ENCODE measurements at places on chromosomes 12 and 14.
A peak's percentile ranks its signal among the peaks of the same experiment; 100 is the strongest.

DNA sequence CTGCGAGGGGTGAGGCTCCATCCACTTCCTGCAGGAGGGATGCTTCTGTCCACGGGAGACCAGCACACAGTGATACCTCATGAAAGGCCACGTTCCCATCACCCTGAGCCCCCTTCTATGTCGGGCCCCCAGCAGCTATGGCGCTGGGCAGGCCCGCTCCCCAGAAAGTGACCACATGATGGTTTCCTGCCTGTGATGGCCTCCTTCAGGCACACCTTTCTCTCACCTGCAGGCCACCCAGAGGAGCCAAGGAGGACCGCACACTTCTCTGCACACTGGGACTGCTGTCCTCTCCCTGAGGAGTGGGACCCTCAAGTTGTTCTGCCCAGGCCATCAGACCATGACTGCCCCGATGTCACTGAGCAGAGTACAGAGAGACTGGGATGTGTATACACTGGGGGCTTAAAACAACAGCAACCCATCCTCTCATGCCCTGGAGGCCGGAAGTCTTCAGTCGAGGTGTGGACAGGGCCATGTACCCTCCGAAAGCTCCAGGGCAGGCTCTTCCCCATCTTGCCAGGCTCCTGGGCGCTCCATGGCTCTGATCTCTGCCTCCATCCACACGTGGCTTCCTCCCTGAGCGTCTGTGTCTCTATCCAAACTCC lies 158.9 kb downstream of the PIWIL1 start:
- DNase-seq = no peak

DNA sequence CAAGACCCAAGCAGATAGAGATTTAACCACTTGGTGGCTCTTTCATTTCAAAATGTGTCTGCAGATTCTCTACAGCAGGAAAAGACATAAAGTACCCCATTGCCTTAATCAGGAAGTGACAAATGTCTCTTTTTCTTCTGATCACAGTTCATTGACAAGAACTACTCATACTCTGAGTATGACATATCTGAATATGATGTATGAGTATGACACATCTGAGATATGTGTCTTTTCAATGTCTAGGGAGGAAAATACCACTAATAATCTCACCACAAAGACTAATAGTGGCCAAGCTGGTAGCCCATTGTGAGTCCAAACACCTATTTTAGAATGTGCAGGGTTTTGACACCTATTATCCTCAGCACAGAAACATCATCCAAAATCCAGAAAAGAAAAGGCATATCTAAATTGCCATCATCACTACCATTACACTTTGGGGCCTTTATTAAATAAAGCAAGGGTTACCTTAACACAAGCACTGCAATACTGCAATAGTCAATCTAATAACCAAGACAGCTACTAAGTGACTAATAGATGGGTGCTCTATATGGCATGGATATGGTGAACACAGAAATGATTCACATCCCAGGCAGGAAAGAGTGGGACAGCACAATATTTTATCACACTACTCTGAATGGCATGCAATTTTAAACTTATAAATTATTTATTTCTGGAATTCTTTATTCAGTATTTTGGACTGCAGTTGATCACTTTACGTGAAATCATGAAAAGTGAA lies 243.7 kb upstream of the FAR2 start:
- DNase-seq = no peak

- DNase-seq = no peak
Measured at GRCh38 chr12:117031843-117032592, 67.2 kb downstream of the TESC start.

- DNase-seq = no peak
Measured at GRCh38 chr12:5872745-5873144, 72.3 kb downstream of the ANO2 start.

- no peak for DNase-seq
Measured at GRCh38 chr12:87059231-87059630, 803.0 kb upstream of the MGAT4C start.

- DNase-seq = peak; percentile 49
Measured at GRCh38 chr14:60485598-60486251, at the start of gene C14orf39. Gene C14orf39 (minus strand): TSS chr14:60486063. CDS start chr14:60485078, 985 bp downstream.

DNA sequence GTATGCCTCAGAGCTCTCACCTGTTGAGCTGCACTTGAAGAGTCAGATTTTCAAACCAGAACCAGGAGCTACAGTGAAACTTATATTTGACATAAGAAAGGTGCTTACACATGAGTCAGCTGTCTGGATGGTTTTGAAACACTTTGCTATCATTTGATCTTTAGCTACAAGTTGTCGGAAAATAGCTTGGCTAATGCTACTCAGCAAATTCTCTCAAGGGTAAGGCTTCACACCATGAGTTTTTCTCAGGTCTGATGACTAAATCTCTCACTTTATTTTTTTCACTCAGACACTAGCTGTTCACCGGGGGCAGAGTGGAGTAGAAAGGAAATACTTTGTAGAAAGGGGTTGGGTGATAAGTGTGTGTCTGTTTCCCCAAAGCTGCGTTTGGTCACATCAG lies 171.8 kb downstream of the FLRT2 start:
- no peak for DNase-seq

GRCh38 chr14:33484264-33484663 lies 466.6 kb downstream of the EGLN3 start:
- DNase-seq = no peak

- peak; percentile 6 for DNase-seq
Measured at GRCh38 chr12:48788854-48789775, at the start of gene ADCY6. Gene ADCY6 (minus strand): TSS chr12:48789089. CDS start chr12:48783434, 5,655 bp downstream.

GRCh38 chr12:56723889-56724700 lies 1.0 kb downstream of the NACA start:
- no peak for DNase-seq

- peak; percentile 1 for DNase-seq
Measured at GRCh38 chr12:46983959-46984841, 95.2 kb upstream of the PCED1B start.

- DNase-seq = peak; percentile 94
Measured at GRCh38 chr12:51419425-51420193, 5.0 kb upstream of the SLC4A8 start.

- no peak for DNase-seq
Measured at GRCh38 chr14:47389535-47389934, 285.9 kb downstream of the MDGA2 start.

- DNase-seq = no peak
Measured at GRCh38 chr14:42565556-42565955, 958.9 kb downstream of the LRFN5 start.

GRCh38 chr12:129378496-129378895 lies 525.2 kb downstream of the GLT1D1 start:
- no peak for DNase-seq

DNA sequence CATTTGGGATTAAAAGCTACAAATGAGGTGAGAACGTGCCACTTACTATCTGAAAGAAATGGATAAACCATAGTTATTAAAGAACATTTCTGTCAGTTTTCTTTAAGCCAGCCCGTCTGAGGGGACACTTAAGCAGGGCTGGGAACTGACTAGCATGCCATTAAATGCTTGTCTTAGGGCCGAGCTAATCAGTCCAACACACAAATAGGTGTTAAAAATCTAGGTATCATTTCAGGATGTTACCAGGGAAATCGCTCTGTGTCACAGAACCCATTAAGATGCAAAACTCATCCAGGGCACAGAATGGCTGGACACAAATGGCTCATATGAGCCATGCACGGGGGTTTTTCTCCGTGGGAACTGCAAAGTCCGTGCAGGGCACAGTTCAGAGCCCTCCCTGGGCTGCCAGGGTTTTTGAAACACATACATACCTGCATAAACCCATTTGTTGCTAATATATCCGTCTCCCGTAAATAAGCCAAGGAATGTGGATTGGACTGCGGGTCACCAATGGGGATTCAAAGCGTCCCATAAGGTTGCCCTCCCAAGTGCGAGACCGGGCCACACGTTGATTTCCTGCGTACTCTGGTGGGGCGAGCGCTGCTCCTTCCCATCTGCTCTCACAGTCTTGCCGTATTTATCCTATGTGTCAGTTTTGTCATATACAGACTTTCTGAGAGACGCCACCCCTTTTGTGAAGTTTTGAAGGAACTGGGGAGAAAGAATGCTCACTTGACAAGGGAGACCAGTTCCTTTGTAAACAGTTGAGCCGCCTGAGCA lies 5.4 kb upstream of the GSC start:
- DNase-seq = no peak

- DNase-seq = no peak
Measured at GRCh38 chr14:55370883-55371455, 40.7 kb downstream of the ATG14 start.

DNA sequence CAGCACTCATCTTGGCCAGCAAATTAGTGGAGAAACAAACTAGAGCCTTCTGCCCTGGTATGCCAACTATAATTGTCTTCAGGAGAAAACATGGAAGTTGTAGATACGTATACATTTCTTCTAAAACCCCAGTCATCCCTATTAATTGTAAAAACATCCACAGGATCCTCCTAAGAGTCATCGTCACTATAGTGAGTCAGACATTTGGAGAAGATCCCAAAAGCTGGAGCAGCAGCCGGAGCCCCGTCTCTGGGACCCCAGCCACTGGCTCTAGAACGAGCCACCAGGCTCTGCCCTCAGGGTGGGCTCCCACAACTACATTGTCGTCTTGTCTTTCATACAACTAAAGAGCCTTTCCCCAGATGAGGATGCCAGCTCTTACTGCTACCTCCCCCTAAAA lies 15.5 kb downstream of the PRKAB1 start:
- no peak for DNase-seq

DNA sequence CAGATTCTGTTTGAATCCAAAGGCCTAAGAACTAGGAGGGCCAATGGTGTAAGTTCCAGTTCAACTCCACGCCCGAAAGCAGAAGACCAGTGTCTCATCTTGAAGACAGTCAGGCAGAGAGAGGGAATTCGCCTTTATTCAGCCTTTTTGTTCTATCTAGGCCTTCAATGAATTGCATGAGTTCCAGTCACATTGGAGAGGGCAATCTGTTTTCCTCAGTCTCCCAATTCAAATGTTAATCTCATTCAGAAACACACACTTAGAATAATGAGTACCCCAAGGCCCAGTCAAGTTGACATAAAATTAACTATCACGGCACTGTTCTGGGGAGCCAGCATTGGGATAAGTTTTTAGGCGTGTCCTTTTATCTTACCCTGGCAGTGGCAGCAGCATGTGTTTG lies 65.8 kb downstream of the C14orf39 start:
- no peak for DNase-seq

- no peak for DNase-seq
Measured at GRCh38 chr14:60657456-60658210, 8.4 kb upstream of the SIX1 start.

- no peak for DNase-seq
Measured at GRCh38 chr14:100581228-100582145, 5.7 kb downstream of the BEGAIN start.

DNA sequence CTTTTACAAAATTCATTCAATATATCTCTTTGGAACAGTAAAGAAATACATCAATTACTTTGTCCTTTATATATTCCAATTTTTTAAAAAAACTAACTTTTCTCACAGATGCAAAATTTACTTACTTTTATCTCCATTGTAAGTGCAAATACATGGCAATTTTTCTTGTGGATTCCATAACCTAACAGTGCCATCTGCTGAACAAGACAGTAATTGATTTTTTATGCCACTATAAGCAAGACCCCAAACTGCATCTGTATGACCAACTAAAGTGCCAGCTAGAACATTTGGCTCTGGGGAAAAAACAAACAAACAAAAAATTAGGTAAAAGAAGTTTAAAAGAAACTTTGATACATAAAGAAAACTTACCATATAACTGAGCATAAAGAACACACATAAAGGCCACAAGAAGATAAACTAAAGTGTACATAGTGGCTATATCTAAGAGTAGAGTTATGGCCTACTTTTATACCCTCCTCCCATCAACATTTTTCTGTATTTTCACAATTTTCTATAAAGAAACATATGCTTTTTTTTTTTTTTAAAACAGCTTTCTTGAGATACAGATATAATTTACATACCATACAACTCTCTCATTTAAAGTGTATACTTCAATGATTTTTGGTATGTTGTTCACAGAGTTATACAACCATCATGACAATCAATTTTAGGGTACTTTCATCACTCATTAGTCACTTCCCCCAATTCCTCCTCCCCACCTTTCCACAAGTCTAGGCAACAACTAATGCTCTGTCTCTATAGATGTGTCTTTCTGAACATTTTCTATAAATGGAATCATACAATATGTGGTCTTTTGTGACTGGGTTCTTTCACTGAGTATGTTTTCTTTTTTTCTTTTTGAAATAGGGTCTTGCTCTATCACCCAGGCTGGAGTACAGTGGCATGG lies 32.6 kb downstream of the COCH start:
- no peak for DNase-seq

DNA sequence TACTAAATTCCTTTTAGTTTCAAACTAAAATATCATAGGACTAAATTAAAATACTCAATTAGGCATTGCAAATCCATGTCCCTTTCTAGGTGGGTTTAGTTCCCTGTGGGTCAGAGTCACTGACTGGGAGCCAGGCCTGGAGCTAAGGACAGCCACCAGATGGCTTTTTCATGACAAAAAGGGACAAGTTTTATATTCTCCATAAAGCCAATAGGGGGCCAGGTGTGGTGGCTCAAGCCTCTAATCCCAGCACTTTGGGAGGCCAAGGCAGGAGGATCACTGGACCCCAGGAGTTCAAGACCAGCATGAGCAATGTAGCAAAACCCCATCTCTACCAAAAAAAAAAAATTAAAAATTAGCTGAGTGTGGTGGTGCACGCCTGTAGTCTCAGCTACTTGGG lies 35.4 kb upstream of the EIF5 start:
- no peak for DNase-seq

GRCh38 chr14:30608533-30609006 lies 13.5 kb upstream of the SCFD1 start:
- DNase-seq = peak; percentile 6
